ENCODE measurements at places on chromosomes 3 and 15.

DNA sequence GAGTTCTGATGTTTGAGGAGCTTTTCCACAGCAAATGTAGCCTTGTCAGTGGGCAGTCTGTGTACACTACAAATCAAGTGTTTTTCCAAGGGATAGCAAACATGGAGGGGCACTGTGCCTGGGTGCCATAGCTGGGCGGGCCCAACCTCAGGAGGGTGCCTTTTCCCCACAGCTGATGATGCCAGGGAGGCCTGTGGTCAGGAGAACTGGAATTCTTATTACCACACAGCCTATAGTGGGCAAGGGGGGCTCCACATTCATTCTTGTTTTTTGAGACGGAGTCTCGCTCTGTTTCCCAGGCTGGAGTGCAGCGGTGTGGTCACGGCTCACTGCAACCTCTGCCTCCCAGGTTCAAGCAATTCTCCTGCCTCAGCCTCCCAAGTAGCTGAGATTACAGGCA, 41.8 kb downstream of the SYNM start:
- DNase-seq, result no peak

GRCh38 chr3:140134231-140134965, 199.4 kb downstream of the CLSTN2 start:
- DNase-seq, result no peak

GRCh38 chr3:23764407-23764806, 41.3 kb upstream of the UBE2E1 start:
- no peak for DNase-seq

DNA sequence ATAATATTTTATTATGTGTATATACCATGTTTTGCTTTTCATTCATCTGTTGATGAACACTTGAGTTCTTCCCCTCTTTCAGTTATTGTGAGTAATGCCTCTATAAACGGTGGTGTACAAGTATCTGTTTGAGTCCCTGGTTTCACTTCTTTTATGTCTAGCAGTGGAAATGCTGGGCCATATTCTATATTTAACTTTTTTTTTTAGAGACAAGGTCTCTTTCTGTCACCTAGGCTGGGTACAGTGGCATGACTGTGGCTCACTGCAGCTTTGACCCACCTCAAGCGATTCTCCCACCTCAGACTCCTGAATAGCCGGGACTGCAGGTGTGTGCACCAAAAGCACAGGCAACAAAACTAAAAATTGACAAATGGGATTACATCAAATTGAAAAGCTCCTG, 19.9 kb downstream of the GOLM2 start:
- DNase-seq, result no peak

DNA sequence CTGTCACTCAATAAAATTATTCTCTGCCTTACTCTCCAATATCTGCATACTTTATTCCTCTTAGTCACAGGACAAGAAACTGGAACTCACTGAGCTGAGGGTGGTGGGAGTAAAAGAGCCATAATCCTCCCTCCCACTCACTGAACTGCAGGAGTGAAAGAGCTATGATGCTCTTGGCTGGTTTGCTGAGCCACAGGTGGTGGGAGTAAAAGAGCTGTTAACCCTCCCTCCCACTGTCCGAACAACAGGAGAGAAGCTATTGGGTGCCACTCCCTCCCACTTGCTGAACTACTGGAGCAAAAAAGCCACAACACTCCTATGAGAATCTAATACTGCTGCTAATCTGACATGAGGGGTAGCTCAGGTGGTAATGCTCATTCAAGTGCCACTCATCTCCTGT, 391.0 kb downstream of the NSUN3 start:
- DNase-seq, result no peak

GRCh38 chr3:138761002-138761401, 73.7 kb downstream of the PIK3CB start:
- no peak for DNase-seq

DNA sequence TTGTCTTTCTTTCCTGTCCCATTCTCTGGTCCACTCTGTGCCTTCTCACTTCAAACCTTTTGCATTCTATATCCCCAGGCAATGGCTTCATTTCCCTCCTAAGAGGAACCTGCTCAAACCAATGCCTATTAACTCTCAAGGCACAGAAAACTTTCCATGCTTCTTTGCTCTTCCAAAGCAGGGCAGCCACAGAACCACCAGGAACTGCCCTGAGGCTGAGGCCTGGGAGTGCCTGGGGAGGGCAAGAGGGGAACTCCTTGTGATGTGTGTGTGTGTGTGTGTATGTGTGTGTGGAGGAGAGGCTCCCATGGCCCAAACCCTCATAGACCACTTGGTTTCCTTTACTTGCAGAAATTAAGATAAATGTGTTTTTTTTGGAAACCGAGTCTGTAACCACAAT, 14.1 kb upstream of the PGPEP1L start:
- no peak for DNase-seq

DNA sequence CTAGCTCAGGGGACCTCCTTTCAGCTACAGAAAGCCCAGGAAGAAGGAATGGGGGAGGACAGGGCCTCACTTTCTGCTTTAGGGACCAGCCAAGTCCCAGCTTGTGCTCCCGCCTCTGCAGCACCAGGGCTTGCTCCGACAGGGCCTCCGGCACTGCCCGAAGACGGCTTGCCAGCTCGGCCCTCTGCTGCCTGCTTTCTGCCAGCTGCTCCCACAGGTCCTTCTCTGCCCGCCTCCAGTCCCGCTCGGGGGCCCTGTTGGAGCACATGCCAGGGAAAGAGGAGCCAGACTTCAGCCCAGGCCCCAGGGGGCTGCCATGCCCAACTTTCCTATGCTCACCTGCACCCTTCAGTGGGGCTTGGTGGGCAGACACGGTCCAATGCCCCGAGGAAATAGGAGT, 4.3 kb upstream of the CLK3 start:
- DNase-seq, result no peak

GRCh38 chr3:57019057-57019456, 41.4 kb upstream of the SPATA12 start:
- DNase-seq, result no peak

GRCh38 chr3:31041161-31041978, 146.9 kb upstream of the GADL1 start:
- DNase-seq, result no peak

DNA sequence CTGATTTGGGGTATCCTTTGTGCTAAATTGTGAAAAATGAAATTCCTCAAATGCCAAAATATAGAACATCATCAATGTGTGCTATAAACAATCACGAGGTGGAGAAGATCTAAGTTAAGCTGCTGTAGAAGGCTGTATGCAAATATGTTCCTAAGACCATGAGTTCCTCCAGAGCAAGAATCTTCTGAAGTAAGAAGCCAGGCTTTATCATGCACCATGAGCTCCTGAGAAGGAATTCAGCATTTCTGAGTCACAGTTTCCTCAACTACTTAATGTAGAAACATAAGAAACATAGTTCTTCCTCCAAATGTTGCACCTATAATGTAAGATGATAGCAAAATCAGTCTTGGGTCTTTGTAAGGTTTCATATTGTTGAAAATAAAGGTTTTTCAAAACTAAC, 241.7 kb upstream of the MDFIC2 start:
- no peak for DNase-seq

- no peak for DNase-seq
Measured at GRCh38 chr15:39881790-39882189, 38.3 kb downstream of the GPR176 start.

GRCh38 chr15:89669941-89670340, 9.2 kb downstream of the PLIN1 start:
- no peak for DNase-seq

GRCh38 chr3:49972656-49973055, 32.7 kb downstream of the RBM6 start:
- no peak for DNase-seq

GRCh38 chr3:184976-185375, 11.6 kb upstream of the CHL1 start:
- DNase-seq, result no peak

DNA sequence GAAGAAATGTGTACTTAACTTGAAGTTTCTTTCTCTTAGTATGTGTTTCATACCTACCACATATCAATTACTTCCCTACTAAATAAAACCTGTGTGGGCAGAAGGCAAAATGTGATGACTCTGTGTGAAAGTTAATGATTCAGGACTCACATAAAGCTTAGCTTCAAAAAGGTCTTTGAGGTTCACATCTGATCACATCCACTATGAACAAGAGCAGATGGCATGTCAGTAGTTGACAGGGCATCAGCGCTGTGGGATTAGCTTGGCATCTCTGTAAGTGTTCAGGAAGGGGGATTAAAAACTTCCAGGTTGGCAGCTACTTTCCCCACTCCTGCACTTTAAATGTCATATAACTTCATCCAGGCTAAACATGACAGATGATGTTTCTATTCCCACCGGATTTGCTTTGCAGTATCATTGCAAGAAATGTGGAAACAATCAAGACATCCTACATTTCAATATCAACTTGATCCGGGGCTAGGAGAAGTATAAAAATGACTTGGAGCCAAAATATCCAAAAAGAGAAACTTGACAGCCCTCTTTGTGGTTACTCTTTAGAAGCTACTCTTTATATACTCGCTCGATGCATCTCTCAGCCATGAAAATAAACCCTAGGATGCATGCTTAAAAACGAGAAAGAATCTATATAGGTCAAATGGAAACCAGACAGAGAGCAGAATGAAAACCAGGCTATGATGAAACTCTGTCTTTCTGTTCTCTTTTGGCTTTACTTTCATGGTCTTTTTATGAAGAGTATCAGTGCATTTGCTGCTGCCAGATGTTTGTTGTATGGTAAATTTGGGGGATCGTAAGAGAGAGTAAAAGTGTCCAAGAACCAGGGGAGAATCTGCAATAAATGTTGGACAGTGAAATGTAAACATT, 273.1 kb upstream of the ALCAM start:
- no peak for DNase-seq

DNA sequence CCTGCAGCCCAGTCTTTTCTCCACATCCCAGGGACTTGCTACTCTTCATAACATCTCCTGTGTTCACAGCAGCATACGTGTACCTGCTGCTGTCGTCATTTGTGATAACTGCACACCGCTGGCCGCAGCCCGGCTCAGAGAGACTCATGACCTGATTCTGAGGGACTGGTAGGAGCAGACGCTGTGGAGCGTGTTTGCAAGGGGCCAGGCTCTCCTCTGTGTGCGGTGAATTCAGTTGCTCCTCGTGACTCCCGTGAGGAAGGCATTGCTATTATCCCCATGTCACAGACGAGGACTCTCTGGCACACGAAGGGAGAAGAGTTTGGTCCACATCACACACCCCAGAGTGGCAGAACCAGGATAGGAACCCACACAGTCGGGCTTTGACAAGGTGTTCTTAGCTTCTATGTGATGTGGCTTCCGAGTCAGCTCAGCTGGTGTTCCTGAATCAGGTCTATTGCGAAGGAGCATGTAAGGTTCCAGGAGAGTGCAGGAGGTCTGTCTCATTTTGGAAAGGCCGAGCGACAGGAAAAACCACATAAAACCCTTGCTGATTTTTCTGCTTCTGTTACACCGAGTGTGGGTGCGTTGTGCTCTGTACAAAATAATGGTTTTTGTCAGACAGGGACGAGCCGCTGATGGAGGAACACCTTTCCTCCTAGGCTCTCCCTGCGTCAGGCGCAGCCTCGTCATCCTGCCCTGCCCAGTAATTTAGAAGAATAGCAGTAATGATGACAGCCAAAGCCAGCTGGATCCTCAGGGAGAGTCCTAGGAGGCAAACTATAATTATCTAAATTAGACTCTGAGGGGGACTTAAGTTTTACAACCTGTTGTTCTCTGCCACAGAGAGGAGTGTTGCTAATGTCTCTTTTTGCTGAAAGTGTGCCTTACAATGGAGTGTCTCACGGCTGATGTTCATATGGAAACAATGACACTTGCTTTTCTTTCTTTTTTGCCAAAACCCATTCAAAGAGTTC, 157.5 kb upstream of the RGMA start:
- DNase-seq, result no peak

- DNase-seq, result no peak
Measured at GRCh38 chr3:184717399-184717983, 5.6 kb upstream of the MAGEF1 start.

- no peak for DNase-seq
Measured at GRCh38 chr3:159964166-159964973, 24.3 kb upstream of the IL12A start.

- no peak for DNase-seq
Measured at GRCh38 chr3:128455786-128456748, 10.6 kb downstream of the DNAJB8 start.

DNA sequence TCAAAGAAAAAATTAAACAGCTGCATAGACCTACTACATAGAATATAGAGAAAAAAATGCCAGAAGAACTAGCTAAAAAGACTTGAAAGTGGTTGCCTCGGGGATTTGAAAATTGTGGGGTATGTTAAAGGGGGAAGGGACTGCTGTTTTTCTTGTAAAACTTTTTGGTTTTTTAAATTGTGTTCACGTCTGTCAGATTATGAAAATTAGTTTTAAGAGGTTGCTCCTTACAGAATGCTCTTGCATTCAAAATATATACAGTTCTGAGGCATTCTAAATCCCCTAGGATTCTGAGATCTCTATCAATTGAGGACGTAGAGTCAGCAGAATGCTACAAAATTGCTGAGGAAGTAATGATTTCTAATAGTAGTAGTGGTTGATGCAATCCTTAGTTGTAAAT, 28.6 kb downstream of the PIAS1 start:
- no peak for DNase-seq

DNA sequence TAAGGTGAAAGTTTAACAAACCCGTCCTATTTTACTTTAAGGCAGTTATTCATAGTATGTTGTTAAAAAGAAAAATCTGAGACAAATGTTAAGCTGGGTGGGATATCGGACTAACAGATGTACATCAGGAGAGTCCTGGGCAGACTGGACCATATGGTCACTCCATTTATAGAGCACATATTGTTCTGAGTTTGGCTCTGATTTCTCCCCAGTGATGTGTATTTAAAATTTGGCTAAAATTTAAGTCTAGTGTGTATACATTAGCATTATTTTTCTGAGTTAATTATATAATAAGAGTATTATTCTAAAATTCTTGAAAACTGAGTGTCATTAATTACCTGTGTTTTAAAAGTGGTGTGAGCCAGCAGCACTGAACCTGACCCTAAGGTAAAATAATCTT, 6.1 kb downstream of the GMPS start:
- no peak for DNase-seq

- no peak for DNase-seq
Measured at GRCh38 chr3:63026722-63027121, 151.5 kb upstream of the CADPS start.
